ENCODE measurements at places on chromosomes 3 and 15. TPM values are rescaled to one million over a fixed set of nuclear protein-coding genes. Genes with fewer than 3 reads are reported as not detected.

NR1I2 gene
- polyA plus RNA-seq, result 0.49 TPM

SIDT1 gene
- 2.2 TPM for polyA plus RNA-seq

CRABP1 gene
- polyA plus RNA-seq, result 53.8 TPM

FBXO40 gene
- 0.07 TPM for polyA plus RNA-seq

GLCE gene
- 48.6 TPM for polyA plus RNA-seq

FSIP1 gene
- polyA plus RNA-seq, result 4.2 TPM

GRCh38 chr15:82881747-82882146, 70.8 kb downstream of the HOMER2 start:
- no peak for DNase-seq

DNA sequence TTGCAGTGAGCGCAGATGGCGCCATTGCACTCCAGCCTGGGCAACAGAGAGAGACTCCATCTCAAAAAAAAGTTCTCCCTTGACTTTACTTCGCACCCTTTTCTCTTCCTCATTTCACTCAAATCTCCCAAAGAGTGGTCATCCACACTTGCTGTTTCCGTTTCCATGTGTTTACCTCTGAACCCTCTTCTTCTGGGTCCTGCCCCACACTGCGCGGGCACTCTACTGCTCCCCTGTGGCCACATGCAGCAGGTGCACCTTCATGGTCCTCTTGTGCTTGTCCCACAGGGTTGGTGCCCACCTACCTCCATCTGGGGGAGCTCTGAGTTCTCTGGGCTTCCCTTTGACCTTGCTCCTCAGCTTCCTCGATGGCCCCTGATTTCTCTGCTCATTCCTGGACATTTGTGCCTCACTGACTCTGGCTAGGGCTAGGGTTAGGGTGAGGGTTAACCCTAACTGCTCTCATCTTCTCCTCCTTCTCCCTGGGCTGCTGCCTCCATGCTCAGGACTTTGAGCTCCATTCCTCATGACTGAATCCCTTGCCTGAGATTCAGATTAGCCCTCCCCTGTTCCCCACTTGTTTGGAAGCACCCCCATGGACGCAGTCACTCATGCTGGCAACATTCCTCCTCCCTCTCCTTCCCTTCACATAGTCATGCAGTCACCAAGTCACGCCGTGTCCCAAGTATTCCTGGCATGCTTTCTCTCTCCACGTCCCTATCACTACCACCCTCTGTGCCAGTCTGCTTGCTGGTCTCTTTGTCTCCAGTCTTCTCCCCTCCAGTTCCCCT, 26.6 kb upstream of the KY start:
- no peak for DNase-seq

DNA sequence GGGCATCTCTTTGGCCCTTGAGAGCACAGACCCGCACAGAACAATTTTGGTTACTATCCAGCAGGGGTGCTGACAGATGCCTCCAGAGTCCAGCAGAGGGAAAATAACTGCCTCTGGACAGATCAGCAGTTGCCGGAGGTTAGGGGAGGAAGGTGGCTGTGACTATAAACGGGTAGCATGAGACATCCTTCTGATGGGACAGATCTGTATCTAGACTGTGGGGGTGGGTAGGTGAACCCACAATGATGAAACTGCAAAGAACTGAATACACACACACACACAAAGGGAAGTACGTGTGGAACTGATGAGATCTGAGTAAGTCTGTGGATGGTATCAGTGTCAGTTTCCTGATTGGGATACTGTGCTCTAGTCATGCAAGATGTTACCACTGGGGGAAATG, 21.2 kb downstream of the ADAMTS7 start:
- DNase-seq, result no peak

DNA sequence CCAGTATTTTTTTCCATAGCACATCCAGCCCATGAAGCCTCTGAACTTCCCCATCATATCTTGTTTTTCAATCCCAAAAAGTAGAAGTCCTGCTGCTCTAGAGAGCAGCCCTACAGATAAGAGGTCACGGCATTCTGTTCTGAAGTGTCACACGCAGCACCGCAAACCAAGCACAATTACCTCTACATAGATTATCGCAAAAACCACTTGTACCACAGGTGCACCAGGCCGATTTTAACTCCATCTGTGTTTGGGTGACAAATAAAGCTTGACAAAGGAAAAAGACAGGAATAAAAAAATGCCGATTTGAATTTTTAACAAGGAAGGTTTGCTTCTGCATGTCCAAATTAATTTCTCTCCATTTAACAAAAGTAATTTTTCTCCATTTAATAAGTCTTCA, 113.7 kb downstream of the MYO5A start:
- DNase-seq, result no peak

- no peak for DNase-seq
Measured at GRCh38 chr3:50494126-50494525, 9.3 kb downstream of the CACNA2D2 start.

DNA sequence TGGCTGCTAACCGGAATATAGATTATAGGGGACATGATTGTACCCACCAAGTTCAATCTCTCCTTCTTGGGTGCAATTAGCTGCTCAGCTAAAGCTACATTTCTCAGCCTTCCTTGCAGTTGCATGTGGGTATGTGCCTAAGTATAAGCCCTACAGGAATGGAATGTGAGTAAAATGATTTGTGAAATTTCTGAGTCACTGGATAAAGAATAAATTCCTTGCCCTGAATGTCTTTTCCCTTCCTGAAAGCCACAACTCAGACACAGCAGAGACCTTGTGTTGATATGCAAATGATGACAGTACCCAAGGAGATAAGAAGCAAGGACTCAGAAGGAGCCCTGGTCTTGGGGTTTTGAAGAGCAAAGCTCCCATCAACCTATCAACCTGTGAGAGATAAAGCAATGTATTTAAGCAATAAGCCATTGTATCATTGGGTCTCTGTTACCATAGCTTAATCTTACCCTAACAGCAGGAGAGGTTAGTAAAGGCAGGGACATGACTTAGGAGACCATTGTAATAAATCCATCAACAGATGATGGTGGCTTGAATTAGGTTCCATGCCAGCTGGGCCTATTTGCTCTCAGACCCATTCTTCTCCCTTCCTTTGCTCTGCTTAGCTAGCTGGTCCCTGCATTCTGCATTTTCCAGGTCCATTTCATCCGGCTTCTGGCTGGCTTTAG, 25.6 kb upstream of the ZNF280D start:
- DNase-seq, result no peak

DNA sequence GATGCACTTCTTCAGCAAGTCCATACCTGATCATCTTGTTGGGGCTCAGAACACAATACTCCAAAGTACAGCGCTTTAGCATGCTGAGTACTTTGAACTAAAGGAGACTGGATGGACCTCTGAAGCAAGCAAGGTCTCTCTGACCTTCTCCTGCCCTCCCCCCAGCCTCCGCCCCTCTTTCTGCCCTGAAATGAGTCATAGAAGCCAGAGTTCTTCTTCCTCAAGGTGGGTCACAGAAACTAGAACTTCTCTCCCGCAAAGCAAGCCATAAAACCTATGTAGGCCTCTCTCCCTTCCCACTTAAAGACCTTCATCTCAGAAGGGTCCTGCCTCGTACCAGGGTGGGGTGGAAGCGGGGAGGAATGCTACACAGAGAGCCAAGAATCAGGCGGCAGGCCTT, 230.5 kb upstream of the PROK2 start:
- no peak for DNase-seq

GRCh38 chr15:96860741-96861140, 530.2 kb downstream of the NR2F2 start:
- DNase-seq, result no peak

DNA sequence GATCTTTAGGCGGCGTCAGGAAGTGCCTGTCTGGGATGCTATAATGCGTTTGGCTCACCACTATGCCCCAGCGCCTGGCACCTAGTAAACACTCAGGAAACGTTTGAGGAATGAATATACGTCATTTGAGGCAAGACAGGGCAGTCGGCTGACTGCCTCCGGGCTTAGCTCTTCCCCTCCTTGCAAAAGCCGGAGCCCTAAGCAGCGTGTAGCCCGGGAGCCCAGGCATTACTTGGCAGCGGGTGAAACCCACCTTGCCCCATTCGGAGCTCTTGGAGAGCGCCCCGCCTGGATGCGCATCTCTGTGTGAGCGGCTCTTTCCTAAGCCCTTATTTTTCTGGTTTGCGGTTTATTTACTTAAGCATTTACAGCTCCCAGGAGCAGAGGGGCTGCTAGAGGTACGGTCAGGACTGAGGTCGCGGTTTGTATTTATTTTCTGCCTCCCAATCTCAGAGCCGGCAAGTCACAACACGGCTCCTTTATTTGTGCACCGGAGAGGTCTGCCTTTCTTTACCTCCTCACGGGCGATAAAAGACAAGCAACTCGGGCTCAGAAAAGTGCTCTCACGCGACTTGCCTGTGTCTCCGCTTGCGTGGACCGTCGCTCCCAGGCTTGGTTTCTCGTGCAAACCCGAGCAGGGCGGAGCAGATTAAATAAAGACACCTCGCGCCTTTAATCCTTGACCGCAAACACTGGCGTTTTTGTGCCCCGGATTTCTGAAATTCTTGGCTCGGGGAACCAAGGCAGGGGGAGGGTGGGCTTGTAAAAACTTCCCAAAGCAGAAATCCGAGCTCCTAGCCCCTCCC, 737 bp upstream of the ITPR1 start:
- DNase-seq, result no peak

GRCh38 chr3:9028134-9028533, 64.9 kb upstream of the RAD18 start:
- DNase-seq, result no peak

GRCh38 chr3:47912006-47912504, 104.2 kb downstream of the MAP4 start:
- no peak for DNase-seq

DNA sequence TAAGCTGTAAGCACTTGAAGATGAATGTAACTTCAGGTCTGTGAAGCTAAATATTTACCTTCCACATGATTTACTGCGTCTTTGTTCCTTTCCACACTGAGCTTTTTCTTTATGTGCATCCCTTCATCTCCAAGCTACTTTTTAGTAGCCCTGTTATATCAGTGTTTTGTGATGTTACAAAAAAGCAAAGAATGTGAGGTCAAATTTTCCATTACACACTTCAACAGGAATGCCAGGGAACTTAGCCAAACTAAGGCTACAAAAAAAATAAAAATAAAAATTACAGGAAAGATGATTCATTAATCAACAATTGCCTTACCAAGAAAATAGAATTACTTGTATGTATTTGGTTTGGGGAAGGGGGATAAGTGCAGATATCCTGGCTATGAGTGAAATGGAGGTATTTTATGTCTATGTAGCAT, 73.0 kb downstream of the FILIP1L start:
- peak; percentile 48 for DNase-seq

DNA sequence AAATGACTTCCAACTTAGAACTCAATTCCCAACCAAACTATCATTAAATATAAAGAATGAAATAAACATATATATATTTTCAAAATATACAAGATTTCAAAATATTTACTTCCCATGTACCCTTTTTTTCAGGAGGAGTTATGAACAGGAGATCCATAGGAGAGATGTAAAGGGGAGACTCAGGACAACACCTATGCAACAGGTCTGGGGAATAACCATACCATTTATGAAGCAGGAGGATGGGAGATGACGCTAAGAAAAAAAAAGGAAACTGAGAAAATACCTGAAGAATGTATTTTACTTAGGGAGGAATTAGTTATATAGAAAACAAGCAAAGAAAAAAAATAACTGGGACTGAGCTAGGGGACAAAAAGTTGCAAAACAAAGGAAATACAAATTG, 23.8 kb downstream of the INTS14 start:
- DNase-seq, result no peak

- DNase-seq, result no peak
Measured at GRCh38 chr3:110343376-110343775, 728.2 kb upstream of the NECTIN3 start.

DNA sequence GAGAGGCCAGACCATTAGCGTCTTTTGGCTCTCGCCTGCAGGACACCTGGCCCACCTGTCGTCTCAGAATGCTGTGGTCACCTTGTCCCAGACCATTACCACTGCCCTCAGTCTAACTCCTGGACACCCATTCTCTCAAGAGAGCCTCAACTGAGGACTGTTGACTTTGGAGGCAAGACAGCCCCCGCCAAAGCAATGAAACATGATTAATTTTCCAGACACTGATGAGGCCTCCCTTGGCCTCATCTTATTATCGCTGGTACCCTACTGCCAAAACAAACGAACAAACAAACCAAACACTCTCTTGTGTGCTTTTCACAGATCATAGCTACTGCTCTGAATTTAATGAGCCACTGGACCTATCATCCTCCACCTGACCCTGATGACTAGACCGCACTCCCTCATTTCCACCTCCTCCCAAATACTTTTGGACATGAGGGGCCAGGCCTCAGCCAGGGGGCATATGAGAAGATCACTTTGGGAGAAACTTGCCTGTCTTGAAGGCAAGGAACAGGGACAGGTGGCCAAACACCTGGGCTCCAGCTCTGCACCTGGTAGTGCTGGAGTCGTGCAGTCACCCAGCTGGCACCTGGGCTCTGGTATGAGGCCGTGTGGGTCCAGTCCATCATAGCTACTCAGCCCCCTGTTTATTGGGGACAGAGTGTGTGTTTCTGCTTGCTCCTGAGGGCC, 27.6 kb downstream of the ALS2CL start:
- DNase-seq, result no peak

DNA sequence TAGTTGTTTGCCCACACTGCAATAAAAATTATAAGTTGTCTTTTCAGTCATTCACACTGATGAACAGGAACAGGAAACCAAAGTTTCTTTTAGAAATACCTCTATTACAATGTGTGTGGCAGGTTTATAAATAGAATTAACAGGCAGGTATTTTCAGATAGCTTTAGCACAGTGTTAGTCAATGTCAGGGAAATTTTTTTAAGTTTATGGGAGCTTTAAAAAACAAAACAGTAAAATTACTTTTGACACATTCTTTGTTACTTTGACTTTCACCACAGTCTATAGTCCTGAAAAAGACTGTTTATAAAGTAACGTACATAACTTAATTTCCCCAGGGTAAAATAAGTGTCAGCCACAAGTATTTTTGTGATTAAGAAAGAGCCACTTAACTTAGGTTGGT, 38.1 kb downstream of the SERPINI1 start:
- DNase-seq, result no peak

DNA sequence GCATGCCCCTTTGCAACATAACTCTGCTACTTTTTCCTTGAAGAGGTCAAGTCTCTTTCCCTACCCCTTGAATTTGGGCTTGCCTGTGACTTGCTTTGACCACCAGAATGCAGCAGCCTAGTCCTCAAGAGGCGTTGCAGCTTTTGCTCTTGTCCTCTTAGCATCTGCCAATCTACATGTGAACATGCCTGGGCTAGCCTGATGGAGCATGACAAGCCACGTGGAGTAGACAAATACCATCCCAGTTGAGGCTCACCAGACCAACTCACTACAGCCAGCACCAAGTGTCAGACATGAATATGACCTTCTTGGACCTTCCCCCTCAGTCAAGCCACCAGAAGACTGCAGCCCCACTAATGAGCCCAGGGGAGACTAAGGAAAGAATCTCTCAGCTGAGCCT, 32.9 kb downstream of the AMOTL2 start:
- no peak for DNase-seq

GRCh38 chr3:182490596-182491491, 302.5 kb upstream of the ATP11B start:
- no peak for DNase-seq

GRCh38 chr3:20035019-20035418, 5.2 kb upstream of the KAT2B start:
- DNase-seq, result no peak

- no peak for DNase-seq
Measured at GRCh38 chr15:99054892-99055291, 47.3 kb upstream of the PGPEP1L start.
